ENCODE measurements at places on chromosomes 13 and 19.

GRCh38 chr19:1450735-1451731 lies 1.1 kb downstream of the APC2 start:
- DNase-seq, result no peak

- no peak for DNase-seq
Observed at GRCh38 chr13:36683701-36684100, 9.9 kb downstream of the SERTM1 start.

- DNase-seq, result no peak
Observed at GRCh38 chr13:67493835-67494234, 263.7 kb upstream of the PCDH9 start.

GRCh38 chr19:14354445-14354844 lies 26.8 kb upstream of the ADGRE5 start:
- DNase-seq, result no peak

GRCh38 chr19:7346488-7346971 lies 2.2 kb upstream of the ARHGEF18 start:
- peak; percentile 46 for DNase-seq

DNA sequence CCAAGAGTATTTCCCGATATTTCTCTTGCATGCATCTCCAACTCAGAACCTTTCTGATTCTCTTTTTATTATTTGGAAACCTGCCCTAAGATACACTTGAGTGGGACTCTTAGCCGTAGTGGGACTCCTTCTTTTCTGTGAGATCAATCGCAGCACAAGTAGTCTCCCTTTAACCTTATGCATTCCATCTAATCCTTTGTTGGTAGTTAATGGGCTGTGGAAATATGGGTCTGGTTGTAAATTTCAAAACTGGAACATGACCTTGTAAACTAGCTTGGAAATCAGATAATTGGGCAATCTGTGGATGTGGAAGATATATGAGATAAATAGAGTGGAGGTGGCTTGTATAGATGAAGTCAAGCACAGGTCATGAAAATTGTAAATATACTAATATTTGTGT lies 350.0 kb downstream of the NDFIP2 start:
- DNase-seq, result no peak

GRCh38 chr13:100976993-100977392 lies 302.4 kb upstream of the TMTC4 start:
- DNase-seq, result no peak

DNA sequence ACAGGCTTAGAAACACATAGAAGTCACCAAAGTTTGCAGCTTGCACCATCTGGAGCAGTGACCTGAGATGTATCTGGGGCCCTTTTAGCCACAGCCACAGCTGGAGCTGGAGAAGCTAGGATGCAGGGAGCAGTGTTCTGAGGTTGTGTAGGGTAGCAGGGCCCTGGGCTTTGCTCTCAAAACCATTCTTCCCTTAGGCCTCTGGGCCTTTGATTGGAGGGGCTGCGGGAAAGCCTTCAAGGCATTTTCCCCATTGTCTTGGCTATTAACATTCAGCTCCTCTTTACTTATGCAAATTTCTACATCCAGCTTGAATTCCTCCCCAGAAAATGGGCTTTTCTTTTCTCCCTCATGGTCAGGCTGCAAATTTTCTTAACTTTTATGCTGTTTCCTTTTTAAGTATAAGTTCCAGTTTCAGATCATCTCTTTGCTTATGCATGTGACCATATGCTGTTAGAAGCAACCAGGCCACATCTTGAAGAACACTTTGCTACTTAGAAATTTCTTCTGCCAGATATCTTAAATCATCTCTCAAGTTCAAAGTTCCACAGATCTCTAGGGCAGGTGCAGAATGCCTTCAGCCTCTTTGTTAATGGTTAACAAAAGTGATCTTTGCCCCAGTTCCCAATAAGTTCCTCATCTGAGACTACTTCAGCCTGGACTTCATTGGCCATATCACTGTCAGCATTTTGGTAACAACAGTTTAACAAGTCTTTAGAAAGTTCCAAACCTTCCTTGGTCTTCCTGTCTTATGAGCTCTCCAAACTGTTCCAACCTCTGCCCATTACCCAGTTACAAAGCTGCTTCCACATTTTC lies 48.5 kb downstream of the NBEA start:
- DNase-seq, result no peak

GRCh38 chr13:38385153-38385891 lies 35.7 kb downstream of the UFM1 start:
- DNase-seq, result no peak

GRCh38 chr13:83453300-83453699 lies 429.0 kb downstream of the SLITRK1 start:
- no peak for DNase-seq

DNA sequence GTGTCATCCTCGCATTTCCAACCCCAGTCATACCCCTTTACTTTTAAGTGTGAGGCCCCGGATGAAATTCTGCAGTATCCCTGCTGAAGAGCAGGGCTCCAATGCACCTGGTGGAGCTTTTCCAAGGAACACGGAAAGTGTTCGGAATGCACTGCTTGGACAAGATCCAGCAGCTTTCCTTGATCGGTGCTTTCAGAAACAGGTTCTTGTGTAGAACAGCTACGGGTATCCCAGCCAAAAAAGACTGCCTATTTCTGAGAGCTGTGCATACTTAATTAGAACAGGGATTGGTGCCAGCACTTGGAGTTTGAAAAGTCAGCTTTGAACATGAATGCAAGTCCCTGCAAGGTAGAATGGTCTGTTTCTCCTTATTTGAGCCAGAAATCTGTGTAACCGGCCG lies 87.2 kb upstream of the C1QTNF9B start:
- no peak for DNase-seq

DNA sequence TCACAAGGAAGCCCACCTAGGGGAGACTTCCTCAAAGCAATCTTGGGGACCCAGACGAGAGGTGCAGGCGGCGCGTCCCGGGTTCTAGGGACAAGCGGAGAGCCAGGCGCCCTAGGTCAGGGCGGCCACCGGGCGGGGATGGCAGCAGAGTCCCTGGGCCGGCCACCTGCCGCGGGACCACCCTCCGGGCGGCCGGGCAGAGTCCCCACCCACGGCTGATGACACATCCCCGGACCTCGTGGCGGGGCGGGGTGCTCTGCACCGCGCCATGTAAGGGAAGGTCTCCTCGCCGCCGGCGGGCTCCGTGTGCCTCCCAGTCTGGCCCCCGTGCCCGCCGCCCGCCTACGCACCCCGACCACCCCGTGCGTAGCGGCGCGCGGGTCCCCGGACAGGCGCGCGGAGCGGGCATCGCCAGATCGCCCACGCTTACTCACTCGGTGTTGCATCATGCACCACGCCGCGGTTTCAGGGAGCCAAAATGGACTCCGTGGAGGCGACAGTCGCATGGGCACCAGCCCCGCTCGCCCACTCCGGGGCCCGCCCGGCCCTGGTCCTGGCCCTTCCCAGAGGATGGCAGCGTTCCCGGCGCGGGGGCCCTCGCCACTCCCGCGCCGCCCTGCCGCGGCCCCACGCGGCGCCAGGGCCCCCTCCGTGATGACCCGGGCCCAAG lies 643 bp downstream of the SLC7A1 start:
- DNase-seq, result peak; percentile 90

- no peak for DNase-seq
Observed at GRCh38 chr19:15788594-15789270, 1.3 kb downstream of the OR10H5 start.

- no peak for DNase-seq
Observed at GRCh38 chr13:76778853-76779252, 107.4 kb downstream of the KCTD12 start.

- DNase-seq, result no peak
Observed at GRCh38 chr19:51272183-51272810, 21.4 kb downstream of the SIGLECL1 start.

DNA sequence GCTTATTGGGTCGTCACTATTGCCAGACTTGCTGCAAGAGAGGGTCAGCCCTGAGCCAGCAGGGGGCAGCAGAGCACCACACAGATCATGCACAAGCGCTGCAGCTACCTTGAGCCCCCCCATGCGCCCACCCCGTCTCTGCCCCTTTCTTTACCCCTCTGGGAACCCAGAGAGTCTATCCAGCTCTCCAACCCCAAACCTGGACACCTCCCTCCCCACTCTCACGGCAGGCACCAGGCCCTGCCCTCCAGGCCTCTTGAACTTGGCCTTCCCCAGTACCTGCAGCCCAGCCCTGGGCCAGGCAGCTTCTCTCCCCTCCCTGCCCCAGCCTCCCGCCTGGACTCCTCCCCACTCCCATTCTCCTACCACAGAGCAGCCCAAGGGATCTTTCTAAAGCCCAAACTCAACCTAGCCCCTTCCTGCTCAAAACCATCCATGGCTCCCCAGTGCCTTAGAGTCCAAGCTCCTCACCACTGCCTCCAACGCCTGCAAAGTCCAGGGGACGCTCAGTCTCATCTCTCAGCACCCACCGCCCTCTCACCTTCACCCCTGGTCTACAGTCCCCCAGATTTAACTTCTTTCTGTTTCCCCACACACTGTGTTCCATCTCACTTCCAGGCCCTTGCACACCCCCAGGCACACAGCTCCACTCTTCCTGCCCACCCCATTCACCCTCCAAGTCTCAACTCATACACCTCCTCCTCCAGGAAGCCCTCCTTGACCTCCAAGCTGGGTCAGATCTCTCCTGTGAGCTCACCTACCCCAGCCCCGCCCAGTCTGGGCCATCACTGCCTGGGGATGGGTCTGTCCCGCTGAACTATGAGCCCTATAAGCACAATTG lies 9.4 kb upstream of the CEACAM16 start:
- DNase-seq, result peak; percentile 94

GRCh38 chr13:100961186-100961585 lies 286.6 kb upstream of the TMTC4 start:
- no peak for DNase-seq

GRCh38 chr13:61247149-61247936 lies 168.3 kb downstream of the PCDH20 start:
- no peak for DNase-seq

DNA sequence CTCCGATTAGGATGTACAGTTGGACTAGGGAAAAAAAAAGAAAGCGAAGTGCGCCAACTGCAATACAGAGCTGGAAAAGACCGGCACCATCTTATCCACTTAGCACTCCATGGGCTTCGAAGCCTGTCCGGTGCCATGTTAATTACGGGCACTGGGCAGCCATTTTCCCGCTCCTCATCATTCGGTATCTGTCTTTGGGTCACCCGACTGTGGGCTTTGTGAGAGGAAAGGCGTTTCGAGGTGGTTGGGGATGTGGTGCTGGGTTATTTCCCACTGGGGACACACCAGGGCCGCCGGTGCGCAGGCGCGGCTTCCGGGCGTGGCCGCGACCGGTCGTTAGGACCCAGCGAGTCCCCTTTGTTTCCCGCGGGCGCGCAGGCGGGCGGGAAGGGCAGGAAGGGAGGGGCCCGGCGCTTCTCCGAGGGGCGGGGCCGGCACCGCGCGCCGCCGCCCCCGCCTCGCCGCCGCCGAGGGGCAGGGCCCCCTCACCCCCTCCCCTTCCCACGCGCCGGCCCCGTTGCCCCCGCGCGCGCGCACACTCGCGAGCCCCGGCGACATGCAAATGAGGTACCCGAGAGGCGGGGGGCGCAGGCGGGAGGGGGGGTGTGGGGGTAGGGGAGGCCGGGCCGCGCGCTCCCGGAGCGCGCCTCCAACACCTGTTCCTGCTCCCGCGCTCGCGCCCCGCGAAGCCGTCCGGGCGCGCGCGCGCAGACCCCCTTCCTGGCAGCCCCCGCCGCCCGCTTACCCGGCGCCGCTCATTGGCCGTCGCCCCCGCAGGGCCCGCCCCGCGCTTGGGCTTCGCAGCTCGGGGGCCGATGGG lies at the start of gene ZNF524:
TSS of gene ZNF524 (plus strand) at position 447 of the 820 bp plus-strand sequence. CDS start 1,825 bp downstream, outside the sequence.
- DNase-seq, result peak; percentile 90

DNA sequence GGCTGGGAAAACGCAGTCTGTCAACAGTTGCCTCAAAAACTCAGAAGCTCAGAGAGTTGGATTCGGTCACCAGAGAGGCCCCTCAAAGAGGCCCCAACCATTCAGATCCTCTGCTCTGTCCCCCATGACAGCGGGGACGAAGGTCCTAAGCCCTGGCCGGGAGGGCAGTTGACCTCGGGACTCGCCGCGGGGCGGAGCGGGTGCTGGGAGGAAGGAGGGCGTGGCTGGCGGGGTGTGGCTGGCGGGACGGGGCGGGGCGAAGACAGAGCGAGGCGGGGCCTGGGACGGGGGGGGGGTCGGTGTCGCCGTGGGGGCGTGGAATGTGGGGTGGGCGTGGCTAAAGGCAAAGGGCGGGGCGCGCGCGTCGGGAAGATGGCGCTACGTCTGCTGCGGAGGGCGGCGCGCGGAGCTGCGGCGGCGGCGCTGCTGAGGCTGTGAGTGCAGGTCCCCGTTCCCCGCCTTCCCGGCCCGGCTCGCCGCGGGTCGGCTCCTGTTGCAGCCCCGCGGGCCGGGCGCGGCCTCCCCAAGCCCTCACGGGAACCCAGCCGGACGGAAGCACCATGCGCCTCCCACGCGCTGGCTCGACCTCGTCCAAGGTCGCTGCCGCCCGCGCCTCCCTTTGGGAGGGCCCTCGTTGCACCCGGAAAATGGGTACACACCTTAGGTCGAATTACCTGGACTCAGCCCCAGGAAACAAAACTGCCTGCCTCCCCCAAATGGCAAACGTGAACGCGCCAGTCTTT lies 105.2 kb downstream of the TM9SF2 start:
- peak; percentile 97 for DNase-seq

- DNase-seq, result no peak
Observed at GRCh38 chr19:18480006-18480691, 41.7 kb downstream of the ELL start.

DNA sequence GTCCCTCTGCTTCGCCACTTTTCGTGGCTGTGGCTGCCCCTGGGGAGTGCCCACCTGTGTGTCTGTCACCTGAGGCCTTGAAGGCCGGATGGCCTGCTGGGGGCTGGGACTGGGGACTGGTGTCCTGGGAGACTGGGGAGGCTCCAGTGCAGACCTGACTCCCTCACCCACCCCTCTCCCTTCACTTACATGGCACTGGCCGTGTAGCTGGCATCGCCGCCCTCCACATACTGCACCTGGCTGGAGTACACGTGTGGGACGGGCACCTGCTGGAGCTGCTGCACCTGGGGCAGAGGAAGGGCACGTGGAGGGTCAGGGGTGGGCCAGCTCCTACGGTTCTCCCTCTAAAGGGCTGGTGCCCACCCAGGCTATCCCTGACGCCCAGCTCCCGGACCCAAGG lies 25.5 kb downstream of the DCAF15 start:
- no peak for DNase-seq

DNA sequence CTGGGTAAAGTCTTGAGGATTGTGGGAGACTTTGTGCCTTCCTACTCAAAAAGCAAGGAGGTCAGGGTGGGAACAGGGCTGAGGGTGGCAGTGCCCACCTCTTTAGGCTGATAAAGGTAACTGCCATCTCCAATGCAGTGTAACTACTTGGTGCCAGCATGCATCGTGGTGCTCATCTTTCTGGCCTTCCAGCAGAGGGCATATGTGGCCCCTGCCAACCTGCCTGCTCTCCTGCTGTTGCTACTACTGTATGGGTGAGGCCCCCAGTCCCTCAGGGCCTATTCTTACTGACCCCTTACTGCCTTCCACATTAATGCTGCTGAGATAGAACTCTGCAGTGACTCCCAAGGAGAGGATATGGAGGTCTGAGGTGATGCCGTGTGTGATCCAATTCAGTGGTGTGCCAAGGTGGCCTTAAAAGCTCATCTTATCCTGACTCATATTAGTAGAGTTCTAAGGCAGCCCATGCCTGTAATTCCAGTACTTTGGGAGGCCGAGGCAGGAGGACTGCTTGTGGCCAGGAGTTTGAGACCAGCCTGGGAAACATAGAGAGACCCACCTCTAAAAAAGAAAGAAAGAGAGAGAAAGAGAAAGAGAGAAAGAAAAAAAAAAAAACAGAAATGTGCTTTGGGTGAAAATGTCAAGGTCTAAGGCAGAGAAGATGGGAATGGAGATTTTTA lies 9.7 kb upstream of the ARHGAP45 start:
- no peak for DNase-seq

GRCh38 chr13:50742968-50743367 lies 100.5 kb downstream of the DLEU7 start:
- no peak for DNase-seq
